ENCODE measurements at places on chromosomes 3 and 15.

DNA sequence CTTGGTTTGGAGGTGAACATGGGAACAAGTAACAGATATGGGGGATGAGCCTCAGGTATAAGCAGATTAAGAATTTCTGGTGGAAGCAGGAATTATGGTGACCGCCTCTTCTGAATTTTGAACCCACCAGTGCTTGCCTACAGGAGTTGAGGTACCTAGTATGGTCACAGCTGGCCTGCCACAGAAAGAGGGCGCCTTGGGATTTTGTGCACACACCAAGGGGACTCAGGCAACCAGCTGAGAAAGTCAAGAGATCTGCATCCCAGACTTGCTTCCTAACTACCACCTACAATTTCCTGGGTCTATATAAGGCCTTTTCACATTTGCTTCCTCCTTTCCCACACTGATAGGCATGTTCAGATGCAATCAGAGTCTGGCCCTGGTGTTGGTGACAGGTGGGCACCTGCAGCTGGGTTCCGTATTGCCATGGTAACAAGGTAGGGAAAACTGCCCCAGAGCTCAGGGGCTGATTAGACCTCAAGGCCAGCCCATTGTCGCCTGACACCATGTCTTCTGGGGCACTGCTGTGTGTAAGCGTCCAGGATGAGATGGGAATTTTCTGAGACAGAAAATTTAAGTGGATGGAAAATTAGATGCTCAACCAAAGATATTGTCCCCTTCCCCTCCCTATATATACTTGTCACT, 75.9 kb upstream of the RASGRF1 start:
- DNase-seq = no peak

DNA sequence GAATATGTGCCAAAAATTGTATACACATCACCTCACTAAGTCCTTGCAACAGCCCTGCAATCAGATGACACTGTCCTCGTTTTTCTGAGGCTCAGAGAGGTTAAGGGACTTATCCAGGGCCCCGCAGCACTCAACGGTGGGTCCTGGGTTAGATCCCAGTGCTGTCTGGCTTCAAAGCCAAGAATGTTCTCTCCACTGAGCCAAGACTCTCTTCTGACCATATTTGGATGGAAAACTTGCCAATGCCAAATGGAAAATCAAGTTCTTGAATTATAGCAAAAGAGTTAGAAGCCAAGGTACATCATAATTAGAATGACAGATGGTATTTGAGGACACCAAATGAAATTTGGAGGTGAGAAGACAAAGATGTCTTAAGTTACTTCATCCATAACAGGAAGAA, 75.9 kb downstream of the NCEH1 start:
- DNase-seq = no peak

DNA sequence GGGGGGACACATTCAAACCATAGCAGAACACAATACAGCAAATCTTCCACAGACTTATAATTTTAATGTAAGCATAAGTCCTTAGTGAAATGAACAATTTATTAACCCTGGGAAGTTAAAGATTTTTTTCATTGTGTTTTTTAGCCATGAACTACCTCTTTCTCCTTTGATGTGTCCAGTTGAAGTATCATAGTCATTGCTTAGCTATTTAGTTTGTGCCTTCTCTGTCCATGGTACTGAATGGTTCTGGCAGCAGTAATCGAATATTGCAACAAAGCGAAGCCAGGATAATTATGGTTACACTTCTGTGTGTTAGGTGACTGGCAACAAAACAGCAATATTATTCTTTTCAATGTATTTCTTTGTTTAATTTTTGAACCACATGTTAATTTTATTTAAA, 403.0 kb upstream of the ONECUT1 start:
- DNase-seq = no peak

GRCh38 chr3:138060792-138061191, 50.8 kb downstream of the CLDN18 start:
- no peak for DNase-seq

DNA sequence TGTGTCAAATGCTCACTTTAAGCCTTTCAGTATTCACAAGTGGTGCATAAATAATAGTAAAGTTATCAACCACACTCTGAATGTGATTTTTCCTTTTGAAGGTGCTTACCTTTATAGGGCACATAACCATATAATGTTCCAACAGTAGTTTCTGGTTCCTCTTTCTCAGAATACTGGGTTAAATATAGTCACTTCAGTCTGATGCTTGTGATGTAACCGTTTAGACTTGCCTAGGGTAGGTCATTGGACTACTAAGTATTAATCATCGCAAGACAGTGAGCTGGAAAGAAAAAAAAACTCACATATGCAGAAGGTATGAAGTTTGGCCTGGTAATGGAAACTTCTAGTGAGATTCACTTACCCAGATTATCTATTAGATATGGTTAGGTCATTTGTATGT, 1.9 kb downstream of the KBTBD8 start:
- no peak for DNase-seq

DNA sequence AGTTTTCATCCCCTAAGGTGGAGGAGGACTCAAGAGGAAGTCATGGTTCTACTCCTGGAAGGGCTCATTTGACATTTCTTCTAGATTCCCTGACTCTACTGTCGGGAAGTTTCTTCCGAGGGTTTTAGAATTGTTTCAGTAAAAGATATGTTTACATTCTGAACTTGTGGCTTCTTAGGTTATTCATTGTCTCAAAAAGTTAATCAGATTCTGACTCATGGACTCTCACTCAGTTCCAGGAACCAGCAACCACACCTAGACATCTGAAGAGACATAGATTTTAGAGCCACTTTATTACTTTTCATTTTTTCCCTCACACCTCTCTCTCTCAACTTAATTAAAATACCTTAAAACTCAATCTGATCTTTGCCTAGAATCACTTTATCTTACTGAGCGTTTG, 862.6 kb downstream of the AGBL1 start:
- no peak for DNase-seq

DNA sequence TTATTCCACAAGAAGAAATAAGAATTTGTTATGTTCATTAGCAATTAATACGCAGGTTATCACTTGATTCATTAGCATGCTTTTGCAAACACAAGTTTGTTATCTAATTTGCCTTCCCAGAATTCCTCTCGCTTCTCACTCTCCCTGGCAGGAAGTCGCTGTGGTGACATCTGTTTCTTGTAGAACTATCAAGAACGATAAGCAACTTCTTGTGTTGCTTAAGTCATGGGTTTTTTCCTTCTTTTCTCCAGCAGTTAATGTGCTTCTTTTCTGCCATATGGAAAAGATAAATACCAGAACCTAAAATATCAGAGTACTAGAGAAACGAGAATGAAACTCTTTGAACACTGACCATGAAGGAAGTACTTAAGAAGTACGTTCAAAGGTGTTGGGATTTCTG, 99.8 kb upstream of the CHMP2B start:
- DNase-seq = no peak

DNA sequence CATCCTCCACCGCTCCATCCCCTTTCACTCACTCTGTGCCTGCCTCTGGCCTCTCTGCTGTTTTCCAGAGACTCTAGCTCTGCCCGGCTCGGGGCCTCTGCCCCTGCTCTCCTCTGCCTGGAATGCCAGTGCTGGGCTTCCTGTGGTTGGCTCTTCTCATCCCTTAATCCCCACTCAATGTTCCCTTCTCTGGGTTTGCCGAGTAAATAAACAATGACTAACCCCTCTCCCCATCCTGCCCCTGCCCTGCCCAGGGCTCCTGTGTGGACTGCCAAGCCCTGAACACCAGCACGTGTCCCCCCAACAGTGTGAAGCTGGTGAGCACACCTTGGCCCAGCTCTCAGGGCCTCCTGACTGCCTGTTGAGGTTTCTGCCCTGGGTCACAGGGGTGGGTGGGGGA, 12.2 kb downstream of the STAB1 start:
- DNase-seq = no peak

- no peak for DNase-seq
Observed at GRCh38 chr3:25585361-25586166, 79.1 kb downstream of the TOP2B start.

DNA sequence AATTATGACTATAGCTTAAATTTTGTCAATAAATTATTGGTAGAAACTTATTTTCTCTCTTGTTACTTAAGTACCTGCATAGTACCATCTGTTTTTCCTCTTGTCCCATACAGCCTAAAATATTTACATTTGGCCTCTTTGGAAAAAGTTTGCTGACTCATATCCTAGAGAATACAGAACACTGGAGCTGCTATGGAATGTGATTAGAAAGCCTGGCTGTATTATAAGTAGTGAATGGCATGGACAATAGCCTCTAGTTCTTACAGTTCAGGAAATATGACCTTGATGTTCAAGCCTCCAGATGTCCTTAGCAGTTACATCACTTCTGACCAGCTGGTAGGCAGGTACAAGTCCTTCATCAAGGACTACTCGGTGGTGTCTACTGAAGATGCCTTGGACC, 28.3 kb downstream of the ST8SIA2 start:
- DNase-seq = no peak

GRCh38 chr15:51874751-51875644, 45.5 kb downstream of the TMOD3 start:
- no peak for DNase-seq

DNA sequence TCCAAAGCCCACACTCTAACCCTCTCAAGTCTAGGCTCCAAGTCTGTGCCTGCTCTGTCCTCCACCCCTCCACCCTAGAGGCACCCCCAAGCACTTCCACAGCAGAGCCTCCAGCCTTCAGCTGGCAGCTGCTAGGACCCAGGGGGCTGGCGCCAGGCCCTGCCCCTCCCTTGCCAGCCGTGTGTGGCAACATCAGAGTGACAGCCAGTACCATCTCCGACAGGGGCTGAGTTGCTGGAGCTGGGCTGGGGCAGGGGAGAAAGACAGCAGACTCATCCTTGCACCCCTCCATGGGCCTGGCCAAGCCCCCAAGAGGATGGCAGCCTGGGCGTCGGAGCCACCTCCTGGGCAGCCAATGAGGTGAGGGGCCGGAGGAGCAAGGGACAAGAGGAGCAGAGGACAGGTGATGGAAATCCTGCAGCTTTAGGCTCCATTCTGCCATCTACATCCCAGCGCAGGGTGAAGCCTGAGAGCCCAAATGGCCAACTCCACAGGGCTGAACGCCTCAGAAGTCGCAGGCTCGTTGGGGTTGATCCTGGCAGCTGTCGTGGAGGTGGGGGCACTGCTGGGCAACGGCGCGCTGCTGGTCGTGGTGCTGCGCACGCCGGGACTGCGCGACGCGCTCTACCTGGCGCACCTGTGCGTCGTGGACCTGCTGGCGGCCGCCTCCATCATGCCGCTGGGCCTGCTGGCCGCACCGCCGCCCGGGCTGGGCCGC, at the start of gene GPR62:
TSS of gene GPR62 (plus strand) at position 207 of the 718 bp plus-strand sequence. CDS start at position 479, 272 bp downstream.
- no peak for DNase-seq

GRCh38 chr3:74129611-74130010, 484.8 kb downstream of the CNTN3 start:
- DNase-seq = no peak

DNA sequence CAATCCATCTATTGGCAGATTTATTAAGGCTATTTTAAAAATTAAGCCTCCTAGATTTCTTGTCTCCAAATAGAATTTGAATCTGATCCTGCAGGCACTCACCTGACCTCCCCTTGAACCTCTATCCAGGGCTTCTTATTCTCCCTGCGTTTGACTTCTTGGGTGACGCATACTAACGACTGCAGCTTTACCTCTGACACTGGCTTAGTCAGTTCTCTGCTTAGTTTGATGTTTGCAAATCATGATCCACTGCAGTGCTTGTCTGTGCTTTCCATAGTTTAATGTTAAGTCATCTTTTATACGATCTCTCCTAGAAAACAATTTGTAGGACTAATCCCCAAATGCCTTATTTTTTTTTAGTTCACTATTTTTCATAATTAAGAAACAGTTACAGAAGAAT, 233.1 kb downstream of the ROBO1 start:
- DNase-seq = no peak
